ENCODE measurements at places on chromosomes 12 and 14. TPM values are rescaled to one million over a fixed set of nuclear protein-coding genes. Genes with fewer than 3 reads are reported as not detected.

DNA sequence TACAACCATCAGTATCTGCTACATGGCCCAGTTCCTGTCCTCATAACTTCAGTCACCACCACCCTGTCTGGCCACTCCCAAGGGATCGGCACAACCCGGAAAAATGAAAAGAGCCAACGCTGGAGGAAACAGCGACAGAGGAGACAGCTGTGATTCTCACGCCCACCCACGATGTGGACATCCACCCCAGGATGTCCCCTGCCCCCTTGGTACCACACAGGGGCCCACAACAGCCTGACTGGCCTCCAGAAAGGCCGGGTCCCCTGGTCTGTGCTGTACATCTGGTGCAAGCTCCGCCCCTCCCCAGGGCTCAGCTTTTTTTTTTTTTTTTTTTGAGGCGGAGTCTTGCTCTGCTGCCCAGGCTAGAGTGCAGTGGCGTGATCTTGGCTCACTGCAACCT lies 12.5 kb downstream of the RPS6KL1 start:
- DNase-seq = no peak
- no peak overlapping the region for H3K27ac ChIP-seq
- no peaks in the 10 kb centered on the region for H3K27me3 ChIP-seq

The CPNE6 gene
- not detected for total RNA-seq

GRCh38 chr12:58481811-58482210 lies 438.5 kb downstream of the LRIG3 start:
- H3K4me1 ChIP-seq = no peaks in the 10 kb centered on the region
- no peak overlapping the region for H3K4me3 ChIP-seq
- no peaks in the 10 kb centered on the region for H3K36me3 ChIP-seq
- DNase-seq = no peak
- no peaks in the 10 kb centered on the region for H3K27me3 ChIP-seq

DNA sequence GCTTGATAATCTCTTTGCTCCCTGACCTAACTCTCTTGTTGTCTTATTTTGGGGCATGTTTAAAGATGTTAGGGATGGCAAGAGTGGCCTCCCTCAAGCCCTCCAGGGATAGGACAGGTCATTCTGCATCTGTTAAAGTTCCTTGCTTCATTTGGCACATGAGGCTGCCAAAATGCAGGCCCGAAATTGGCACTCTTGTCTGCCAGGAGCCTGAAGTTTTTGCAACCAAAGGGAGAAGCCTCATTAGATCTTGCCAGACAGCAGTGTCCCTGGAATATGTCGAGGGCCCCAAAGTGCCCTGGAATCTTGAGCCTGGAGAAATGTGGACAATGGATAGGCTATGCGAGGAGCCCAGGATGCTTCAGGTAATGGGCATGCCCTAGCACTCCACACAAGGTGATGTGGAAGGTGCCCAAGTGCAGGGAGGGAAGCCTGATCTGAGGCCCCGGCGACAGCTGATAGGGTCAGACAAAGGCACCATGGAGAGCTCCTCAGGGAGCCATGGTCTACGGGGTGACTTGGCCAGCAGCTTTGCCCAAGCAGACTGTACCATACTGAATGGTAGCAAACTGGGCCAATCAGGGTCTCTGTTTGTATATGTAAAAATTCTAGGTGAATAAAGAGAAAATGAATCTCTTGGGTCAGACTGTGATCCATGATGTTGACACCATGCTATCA lies 173.0 kb upstream of the WSCD2 start:
- H3K4me3 ChIP-seq = no peak overlapping the region
- no peaks in the 10 kb centered on the region for H3K4me1 ChIP-seq
- no peaks in the 10 kb centered on the region for H3K36me3 ChIP-seq
- no peak overlapping the region for H3K27ac ChIP-seq
